GM12892 (cell line): ENCODE measurements at places on chromosomes 11 and 22.

DNA sequence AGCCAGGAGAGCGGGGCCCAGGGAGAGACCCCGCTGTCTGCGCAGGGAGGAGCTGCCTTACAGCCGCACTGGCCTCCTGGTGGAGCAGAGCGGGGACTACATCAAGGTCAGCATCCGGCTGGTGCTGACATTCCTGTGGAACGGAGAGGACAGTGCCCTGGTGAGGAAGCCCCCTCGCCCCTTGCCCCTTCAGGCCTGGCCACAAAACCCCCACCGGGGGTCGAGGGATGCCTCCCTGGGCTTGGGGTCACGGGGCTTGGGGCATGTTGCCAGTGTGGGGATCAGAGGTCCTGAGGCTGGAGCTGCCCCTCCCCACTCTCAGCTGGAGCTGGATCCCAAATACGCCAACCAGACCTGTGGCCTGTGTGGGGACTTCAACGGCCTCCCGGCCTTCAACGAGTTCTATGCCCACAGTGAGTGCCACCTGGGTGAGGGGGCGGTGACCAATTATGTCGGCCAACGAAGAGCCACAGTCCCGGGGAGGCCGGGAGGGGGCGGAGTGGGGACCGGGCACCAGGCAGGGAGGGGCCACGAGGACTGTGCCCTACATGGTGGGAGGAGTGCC lies 4.2 kb downstream of the MUC5B start:
- no peak for DNase-seq

DNA sequence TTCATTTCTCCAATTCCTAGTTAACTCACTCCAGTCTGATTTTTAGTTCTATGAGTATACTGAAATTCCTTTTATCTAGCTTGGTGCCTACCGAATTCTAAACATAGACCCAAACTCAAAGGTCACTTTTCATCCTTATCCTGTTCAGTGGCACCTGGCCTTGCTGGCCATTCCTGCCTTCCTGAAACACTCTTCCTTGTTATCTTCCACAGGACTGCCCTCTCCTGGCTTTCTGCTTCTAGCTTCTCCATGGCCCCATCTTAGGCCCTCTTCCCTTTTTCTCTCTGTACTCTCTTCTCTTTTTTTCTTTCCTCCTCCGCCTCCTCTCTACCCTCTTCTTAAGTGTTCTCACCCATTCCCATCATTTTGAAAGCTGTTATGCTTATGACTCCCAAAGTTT lies 87.3 kb downstream of the WNT11 start:
- DNase-seq = no peak

GRCh38 chr11:110069158-110069737 lies 23.9 kb upstream of the ZC3H12C start:
- DNase-seq = no peak

DNA sequence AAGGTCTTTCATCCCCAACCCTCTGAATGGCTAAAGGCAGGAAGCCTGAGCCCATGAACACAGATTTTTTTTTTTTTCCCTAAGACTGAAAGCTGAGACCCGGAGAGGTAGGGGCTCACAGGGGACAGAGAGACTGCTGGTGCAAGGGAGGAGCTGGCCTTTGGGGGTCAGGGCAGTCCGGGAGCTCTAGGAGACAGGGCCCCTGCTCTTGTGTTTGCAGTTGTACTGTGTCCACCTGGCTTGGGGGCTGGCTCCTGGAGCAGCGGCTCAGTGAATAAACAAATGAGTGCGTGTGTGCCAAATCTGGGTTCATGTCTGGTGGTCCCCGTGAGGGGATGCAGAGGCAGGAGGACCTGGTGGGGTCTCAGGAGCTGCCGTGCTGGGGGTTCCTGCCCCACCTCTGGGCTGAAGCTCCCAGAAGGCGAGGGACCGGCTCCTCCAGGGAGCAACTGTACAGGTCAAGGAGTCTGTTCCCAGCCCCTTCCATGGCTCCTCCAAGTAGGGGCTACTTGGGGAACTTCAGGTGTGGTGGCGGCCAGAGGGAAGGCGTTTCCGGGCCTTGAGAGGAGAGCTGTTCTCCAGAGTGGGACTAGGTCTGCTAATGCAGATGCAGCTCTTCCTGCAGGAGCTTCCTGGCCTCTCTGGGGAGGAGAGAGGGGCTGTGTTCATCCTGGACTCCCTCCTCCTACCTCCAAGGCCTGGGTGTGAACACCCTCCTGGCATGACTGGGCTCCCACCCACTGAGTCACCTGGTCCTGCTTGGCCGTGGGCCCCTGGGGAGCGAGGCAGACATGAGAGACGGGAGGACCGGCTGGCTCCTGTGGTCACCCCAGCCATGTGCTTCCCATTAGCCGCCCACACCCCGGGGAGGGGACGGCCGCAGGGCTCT lies 57.6 kb downstream of the FBXO7 start:
- DNase-seq = no peak

DNA sequence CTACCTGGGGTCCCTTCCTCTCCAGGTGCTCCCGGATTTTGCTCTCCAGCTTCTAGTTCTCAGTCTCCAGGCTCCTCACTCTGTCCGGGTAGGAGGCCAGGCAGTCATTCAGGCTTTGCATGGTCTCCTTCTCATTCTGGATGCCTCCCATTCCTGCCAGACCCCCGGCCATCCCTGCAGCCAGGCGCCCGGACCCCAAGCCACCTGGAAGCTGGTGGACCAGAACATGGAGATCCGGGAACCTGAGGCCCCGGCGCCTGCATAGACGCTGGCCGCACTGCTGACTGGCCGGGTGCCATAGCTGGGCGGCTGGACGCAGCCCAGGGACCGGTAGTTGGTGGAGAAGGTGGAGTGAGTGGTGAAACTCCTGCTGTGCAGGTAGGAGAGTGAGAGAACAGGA lies 8.0 kb upstream of the OR52L1 start:
- no peak for DNase-seq

DNA sequence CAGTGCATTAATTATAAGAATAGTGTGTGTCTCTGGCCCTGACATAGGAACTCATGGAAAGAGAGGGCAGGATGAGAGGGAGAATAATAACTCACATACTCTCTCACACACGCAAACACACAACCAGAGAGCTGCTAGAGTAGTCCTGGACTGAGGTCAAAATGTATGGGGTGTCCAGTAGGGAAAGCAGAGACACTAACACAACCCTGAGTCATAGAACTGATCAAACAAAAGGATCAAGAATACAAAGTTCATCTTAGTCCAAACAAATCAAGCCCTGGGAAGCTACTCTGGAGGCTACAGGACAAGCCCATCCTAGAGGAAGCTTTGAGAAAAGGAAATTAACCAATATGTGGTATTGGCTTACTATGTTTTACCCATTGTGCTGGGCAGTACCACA lies 178.5 kb upstream of the GUCY1A2 start:
- DNase-seq = no peak

- no peak for DNase-seq
These were observed 22.2 kb downstream of the MRGPRG start for GRCh38 chr11:3196161-3197043.

DNA sequence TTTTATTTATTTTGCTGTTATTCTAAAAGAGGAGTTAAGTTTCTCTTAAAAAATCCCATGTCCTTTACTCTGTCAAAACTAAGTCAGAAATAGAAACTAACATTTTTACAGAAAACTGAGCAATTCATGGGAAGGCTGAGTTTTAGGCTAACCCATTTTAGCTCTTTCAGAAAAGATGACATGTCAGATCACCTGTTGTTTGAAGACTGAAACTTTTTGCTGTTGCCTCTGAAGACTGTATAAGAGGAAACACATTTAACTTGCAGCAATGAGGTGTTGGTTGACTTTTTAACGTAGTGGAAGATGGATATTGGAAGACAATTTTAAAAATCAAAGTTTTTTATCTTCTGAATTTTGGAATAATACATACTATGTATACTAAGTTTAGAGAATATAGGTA lies 115.4 kb downstream of the METTL15 start:
- no peak for DNase-seq

DNA sequence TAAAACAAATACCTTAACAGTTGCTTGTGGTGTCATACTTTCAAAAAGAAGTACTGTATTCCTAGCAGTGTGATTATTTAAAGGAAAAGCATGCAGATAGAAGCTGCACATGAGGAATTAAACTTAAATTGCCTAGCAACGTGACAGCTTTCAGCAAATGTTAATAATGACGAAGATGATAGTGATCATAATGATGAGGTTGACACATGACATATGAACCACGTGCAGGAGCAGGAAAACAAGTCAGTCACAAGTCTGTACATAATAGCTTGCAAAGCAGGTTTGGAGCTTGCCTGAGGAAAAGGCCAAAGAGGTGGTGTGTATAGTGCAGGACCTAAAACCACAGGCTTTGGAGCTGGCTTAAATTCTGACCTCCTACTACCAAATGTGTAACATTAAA lies 30.6 kb upstream of the PIK3C2A start:
- DNase-seq = no peak

- DNase-seq = no peak
These were observed 126.1 kb downstream of the TRIM29 start for GRCh38 chr11:120011836-120012235.

DNA sequence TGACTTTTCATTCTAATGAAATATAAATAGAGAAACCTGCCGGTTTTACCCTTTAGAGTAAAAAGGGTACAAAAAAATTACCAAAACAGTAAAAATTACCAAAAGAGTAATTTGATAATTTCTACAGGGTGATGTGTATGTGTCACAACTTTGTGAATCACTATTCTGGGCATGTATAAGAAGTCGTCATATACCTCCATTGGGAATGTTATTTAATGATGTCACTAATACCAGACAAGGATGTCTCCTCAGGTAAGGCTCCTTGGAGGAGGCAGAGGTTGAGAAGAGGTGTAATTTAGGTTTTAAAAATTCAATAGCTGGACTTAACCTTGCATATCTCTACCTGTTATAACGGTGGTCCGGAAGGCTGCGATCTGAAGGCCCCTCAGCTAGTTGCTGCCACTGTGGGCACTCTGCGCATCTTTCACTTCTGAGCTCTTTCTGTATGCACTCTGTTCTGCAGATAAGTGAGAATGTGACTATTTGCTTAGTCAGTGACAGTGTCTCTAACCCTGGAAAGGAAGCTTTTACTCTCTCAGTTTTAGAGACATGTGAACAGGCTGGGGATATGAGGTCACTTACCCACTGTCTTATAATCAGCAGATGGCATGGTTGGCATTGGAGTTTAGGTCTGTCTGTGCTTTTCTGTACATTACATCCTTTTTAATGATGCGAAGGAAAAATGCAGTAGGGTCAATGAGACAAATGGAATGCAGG lies 987 bp upstream of the NCR3LG1 start:
- DNase-seq = no peak

DNA sequence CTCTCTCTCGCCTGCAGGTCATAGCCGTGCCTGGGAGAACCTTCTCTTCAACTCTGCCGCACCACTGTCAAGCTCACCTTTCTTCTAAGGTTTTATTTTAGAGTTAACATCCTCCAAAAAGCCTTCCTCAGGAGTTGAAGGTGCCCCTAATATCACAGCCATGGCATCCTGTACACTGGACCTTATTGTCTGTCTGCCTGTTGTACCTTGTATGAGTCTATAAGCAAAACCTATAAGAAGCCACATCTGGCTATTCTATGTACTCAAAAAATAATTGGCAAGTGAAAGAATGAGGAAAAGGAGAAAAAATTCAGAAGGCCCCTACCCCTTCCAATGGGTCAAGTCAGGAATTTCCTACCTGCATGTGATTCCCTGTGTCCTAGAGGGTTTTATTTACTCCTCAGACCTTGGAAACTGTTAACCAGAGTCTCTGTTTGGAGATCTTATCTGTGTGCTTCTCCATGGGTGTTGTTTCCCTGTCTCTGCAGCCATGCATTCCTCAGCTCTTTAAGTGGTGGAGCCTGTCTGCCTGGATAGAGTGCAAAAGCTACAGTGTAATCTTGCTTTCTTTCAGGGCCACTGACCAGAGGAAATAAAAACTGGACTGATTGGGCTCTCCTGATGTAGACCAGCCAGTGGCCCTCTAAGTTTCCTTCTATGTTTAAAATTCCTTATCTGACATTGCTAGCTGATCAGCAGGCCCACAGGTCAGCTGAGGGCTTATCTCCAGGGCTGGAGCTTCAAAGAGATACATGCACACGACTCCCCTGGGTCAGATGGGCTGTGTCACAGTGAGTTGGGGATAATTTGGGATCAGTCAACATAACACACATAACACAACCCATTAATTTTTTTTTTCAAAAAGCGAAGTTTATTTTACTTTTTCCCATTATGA lies 37.6 kb upstream of the TMEM135 start:
- no peak for DNase-seq

- DNase-seq = no peak
These were observed 25.0 kb downstream of the GUCD1 start for GRCh38 chr22:24529898-24530297.

- no peak for DNase-seq
These were observed 1.8 kb upstream of the OR51B6 start for GRCh38 chr11:5349550-5349949.

DNA sequence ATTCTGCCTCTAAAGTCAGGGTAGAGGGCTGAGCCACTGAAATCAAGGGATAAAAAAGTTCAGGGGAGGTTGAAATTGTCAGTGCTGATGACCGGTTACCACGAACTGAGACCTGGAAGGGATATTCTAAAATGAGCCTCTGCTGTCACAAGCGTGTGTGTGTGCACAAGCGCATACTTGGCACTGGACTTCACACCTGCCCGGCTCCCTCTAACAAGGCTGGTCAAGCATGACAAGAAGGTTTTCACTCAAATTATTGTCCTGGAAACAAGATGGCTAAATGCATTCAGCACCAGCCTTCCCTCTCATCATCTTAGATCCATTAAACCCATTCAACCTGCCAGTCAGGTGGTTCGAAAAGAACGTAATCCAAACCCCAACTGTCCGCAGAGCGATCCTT lies 54.8 kb upstream of the CECR2 start:
- no peak for DNase-seq

DNA sequence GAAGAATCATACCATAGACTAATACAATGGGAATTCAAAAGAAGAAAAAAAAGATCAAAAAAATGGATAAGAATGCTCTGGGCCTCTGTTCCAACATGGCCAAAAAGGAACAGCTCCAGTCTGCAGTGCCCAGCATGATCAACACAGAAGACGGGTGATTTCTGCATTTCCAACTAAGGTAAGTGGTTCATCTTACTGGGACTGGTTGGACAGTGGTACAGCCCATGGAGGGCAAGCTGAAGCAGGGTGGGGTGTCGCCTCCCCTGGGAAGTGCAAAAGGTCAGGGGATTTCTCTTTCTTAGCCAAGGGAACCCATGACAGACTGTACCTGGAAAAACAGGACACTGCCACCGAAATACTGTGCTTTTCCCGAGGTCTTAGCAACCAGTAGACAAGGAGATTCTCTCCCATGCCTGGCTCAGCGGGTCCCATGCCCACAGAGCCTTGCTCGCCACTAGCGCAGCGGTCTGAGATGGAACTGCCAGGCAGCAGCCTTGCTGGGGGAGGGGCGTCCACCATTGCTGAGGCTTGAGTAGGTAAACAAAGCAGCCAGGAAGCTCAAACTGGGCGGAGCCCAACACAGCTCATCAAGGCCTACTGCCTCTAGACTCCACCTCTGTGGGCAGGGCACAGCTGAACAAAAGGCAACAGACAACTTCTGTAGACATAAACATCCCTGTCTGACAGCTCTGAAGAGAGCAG lies 428.4 kb downstream of the MN1 start:
- DNase-seq = no peak

- DNase-seq = no peak
These were observed 11.2 kb upstream of the TMEM184B start for GRCh38 chr22:38284042-38284402.

- DNase-seq = no peak
These were observed 63.6 kb downstream of the NFAM1 start for GRCh38 chr22:42368379-42369249.

GRCh38 chr11:130433357-130433756 lies 4.9 kb upstream of the ADAMTS8 start:
- DNase-seq = no peak
